ENCODE measurements at places on chromosomes 3 and 15.

- DNase-seq: no peak
Observed at GRCh38 chr3:100081986-100082692, 32.2 kb downstream of the FILIP1L start.

- DNase-seq: no peak
Observed at GRCh38 chr3:11379238-11379823, 107.1 kb downstream of the ATG7 start.

DNA sequence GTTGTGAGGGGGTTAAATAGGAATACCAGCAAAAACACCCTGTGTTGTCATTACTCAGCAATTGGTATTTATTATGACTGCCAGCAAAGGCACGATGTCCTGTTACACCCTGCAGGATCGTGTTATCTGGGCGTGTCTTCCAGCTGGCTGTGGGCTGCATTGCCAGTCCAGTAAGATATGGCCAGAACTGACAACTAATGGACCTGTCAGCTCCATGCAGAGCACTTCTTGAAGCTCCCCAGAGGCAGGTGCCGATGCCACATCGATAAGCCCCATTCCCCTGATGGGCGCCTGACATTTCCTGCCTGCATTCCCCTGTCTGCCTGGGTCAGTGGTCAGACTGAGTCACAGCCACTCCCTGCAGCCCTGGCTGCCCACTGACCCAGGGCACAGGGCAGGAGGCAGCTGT is 79.7 kb upstream of the RASGRF1 start:
- no peak for DNase-seq

- no peak for DNase-seq
Observed at GRCh38 chr3:107063351-107063750, 313.9 kb upstream of the CCDC54 start.

GRCh38 chr3:183193762-183194689 is 31.5 kb upstream of the LAMP3 start:
- DNase-seq: no peak

- DNase-seq: no peak
Observed at GRCh38 chr15:87267798-87268197, 988.7 kb downstream of the NTRK3 start.

GRCh38 chr3:183148056-183148455 is 14.5 kb downstream of the LAMP3 start:
- no peak for DNase-seq
